Activated CD4-positive, alpha-beta T cell treated with anti-CD3 and anti-CD28 coated beads for 1 hour (primary cell): ENCODE measurements at places on chromosomes 2 and 18.
A peak's percentile ranks its signal among the peaks of the same experiment; 100 is the strongest.

DNA sequence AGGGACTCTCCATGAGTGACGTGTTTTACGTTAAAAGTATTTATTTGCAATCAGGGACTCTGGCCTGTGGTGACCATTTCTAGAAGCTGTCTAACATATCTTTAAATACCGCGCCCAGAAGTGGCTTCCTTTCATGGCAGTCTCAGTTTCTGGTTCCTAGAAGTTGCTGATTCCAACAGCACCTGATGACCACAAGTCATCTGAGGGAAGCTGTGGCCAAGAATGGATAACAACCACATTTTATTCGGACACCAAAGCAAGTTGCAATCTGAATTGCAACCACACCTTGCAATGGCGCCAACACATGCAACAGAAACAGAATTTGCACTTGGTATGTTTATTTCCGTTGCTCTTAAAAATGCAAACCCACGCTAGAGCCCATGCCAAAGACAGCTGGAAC lies 33.1 kb downstream of the MEX3C start:
- no peak for DNase-seq

GRCh38 chr2:240481720-240482119 lies 46.3 kb downstream of the GPC1 start:
- peak; percentile 5 for DNase-seq

DNA sequence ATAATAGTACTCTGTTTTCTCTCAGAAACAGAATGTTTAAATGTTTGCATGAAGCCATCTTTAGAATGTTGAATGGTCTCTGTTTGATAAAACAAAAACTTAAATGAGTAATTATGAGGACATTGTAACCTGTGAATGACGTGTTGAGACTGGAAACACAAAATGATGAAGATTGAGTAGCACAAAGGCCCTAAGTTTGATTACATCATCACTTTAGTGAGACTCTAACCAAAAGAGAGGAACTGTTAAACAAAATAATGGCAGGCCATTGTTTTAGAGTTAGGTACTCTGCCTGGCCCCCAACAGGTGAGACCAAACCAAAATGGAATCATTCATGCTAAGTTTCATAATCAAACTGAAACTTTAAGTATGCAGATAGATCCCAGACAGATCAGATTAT lies 1561.7 kb upstream of the SLC39A10 start:
- DNase-seq = no peak

GRCh38 chr2:197010200-197011020 lies 83.9 kb upstream of the PGAP1 start:
- DNase-seq = no peak

DNA sequence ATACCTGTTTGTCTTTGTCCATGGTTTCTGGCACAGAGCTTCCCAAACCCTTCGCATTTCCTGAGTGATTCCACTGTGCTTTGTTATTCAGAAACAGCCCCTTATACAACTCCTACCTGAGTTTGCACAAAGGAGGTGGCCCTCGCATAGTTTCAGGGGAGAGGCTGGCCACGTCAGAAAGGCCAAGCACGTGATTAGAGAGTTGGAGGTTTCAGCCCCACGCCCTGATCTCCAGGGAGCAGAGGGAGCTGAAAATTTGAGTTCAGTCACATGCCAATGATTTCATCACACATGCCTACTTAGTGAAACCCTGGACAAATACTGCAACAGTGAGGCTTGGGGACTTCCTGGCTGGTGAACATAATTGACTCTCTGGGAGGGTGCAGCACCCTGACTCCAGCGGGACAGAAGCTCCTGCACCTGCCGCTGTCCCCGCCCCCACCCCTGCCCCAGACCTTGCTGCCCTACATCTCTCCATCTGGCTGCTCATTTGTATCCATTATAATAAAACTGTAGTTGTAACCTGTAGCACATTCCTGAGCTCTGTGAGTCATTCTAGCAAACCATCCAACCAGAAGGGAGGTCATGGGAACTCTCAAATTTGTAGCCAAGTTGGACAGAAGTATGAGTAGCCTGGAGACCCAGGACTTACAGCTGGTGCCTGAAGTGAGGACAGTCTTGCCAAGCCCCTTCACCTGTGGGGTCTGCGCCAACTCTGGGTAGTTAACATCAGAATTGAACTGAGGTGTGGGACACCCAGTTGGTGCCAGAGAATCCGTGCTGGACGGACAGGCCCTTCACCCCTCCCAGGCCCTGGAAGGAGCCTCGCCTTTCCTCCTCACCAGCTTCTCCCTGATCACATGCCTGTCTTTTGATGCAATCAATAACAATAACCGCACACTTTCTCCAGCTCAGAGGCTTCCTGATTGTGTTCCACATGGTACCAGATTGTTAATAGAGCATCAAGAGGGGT lies 224.3 kb downstream of the ANAPC1 start:
- DNase-seq = no peak

DNA sequence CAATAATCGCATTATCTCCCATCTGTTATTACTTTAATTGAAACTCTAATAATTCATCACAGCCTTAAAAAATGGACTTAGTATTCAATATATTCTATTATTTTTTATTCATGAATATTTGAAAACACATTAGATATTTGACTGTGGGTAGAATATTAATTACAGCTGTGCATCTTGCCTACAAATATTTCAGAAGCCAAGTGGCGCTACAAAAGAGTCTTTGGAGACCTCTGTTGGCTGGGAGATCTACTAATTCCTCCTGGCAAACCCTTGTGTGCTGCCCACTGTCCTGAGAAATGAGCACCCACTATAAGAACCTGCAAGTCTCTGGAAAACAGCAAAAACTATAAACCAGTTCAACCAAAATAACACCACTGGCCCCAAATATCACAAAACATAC lies 54.5 kb downstream of the PRELID3A start:
- no peak for DNase-seq

GRCh38 chr2:7709907-7710306 lies 792.7 kb downstream of the RNF144A start:
- DNase-seq = no peak

DNA sequence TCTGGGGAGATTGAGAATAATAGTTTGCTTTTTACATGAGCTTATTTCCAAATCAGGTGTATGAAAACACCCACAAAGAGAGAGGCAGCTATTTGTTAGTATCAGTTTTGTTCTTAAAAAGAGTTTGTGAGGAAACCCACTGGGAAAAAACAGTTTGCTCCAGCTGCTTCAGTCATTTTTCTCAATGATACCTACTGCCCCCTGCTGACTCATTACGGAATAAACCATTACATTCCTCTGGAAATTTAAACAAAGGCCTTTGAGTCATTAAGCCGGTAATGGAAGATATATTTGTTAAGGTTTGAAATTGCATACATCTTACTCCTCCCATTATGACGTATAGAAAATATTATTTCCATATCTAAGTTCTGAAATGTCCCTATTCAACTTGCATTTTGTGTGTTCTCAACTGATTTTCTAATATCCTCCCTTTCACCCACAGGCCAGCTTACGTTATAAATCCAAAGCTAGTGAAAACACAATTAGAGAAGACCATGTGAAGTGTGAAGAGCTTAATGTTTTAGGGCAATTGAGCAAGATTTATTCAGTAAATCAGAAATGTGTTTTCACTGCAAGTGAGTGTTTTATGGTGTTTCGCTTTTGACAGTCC lies 761.6 kb downstream of the DSC3 start:
- DNase-seq = no peak

DNA sequence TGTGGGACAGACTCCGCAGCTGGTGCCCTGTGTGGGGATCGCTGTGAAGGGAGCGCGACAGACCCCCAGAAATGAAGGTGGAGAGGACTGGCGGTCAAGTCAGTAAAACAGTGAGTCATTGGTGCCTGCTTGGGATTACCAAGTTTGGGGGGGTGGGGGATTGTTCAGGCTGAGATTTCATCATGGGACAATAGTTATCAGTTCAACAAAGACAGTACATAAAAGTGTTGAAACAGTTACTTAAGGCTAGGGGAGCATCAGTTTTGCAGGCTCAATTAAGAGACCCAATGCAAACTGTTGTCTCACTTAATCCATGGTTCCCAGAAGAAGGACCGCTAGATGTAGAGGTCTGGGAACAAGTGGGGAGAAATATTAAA lies 42.4 kb upstream of the PDK1 start:
- no peak for DNase-seq

GRCh38 chr2:88423733-88424132 lies 28.8 kb downstream of the FOXI3 start:
- no peak for DNase-seq

DNA sequence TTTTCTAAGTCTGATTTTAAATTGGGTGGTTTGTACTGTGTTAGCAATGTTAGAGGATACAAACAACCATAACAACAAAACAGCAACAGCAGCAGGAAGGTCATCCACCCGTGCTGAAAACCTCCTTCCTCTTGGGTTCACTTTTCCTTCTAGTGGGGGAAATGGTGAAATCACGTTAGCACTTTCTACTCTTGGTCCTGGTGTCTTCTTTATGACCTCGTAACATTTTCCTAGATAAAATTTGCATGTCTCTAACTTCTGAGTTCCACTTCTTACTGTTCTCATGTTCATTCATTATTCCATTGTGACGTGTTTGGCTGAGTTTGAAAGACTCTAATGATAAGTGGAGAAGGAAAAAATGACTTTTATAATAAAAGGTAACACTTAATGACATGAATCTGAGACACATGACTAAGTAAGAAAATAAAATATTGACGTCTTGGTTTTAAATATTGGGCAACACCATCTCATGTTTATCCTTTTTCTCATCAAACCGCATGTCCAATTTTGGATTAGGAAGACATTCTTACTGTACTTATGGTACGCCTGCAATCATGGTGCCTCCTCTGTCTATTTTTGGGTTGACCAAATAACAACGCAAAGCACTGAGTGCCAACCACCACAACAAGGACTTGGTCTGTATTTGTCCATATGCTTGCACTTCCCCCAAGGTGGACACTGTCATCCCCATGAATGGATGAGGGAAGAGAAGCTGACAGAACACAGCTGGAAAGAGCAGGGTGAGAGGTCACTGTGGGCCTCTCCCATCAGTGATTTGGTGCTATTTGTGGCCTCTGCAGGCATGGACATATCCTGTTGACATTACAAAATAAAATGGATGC lies 25.7 kb upstream of the IL1R1 start:
- DNase-seq = no peak

DNA sequence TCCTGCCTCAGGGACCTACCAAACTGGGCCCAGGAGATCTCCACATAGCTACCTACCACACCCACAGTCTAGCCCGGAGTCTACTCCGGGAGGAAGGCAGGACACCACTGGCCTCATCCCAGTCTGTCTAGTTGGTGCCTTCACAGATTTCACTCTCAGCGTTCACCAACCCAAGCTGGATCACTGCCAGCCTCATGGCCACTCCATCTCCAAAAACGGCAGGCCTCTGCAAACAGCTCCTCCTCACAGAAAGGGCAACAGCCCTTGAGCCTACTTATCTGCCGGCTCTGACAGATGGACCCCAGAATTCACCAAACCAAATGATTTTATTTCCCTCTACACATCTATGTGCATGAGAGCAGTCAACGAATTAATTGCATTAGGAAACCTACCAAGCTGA lies 61.3 kb downstream of the NCKAP5 start:
- no peak for DNase-seq

GRCh38 chr2:110748489-110748867 lies 16.1 kb downstream of the ACOXL start:
- DNase-seq = peak; percentile 15

DNA sequence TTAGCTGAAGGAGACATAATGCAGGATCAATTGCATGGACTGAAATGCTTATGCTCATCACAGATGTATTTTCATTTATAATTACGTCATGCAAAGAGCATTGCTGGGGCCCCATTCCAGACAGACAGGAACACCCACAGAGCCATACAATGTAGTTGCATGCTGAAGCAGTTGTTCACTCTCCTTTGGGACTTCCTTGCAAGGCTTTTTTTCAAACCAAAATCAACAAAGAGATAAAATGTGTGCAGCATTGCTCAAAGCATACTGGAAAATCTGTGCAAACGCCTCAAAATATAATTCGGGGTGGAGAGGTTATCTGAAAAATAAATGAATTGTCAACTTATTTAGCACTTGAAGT lies 463.2 kb downstream of the CDH2 start:
- DNase-seq = no peak

DNA sequence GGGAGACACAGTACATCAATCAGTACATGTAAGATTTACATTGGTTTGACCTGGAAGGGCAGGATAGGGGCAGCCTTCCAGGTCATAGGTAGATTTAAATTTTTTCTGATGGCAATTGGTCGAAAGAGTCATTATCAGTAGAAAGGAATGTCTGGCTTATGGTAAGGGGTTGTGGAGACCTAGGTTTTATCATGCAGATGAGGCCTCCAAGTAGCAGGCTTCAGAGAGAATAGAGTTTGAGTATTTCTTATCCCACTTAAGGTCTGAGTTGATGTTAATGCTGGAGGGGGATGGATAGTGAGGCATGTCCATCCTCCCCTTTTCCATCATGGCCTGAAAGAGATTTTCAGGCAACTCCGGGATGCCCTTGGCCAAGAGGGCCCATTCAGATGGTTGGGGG lies 60.7 kb downstream of the SPTBN1 start:
- no peak for DNase-seq
